ENCODE measurements at places on chromosomes 4 and X.

- DNase-seq = no peak
Measured at GRCh38 chr4:186105647-186106321, 1.3 kb downstream of the FAM149A start.

DNA sequence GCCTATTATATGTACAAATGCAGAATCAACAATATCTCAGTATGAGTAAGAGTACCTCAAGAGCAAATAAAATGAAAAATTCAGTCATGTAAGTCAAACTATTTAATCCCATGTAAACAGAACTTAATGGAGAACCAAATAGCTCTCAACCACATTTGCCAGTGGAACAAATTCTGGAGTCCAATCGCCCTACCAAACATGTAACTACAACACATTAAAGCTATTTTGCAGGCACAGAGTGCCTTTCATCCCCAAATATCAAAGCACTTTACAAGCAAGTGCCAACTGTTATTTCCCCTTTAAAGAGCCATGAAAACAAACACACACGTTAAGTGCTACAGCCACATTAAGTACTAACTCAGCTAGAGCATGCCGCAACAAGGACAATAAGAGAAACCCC is 51.3 kb downstream of the PCDH19 start:
- DNase-seq = no peak

GRCh38 chr4:76545226-76545884 is 110.3 kb downstream of the SHROOM3 start:
- no peak for DNase-seq

- no peak for DNase-seq
Measured at GRCh38 chrX:150205011-150205410, 158.1 kb upstream of the MAMLD1 start.
